Naive thymus-derived CD4-positive, alpha-beta T cell (primary cell): ENCODE measurements at places on chromosomes 3 and 15.

DNA sequence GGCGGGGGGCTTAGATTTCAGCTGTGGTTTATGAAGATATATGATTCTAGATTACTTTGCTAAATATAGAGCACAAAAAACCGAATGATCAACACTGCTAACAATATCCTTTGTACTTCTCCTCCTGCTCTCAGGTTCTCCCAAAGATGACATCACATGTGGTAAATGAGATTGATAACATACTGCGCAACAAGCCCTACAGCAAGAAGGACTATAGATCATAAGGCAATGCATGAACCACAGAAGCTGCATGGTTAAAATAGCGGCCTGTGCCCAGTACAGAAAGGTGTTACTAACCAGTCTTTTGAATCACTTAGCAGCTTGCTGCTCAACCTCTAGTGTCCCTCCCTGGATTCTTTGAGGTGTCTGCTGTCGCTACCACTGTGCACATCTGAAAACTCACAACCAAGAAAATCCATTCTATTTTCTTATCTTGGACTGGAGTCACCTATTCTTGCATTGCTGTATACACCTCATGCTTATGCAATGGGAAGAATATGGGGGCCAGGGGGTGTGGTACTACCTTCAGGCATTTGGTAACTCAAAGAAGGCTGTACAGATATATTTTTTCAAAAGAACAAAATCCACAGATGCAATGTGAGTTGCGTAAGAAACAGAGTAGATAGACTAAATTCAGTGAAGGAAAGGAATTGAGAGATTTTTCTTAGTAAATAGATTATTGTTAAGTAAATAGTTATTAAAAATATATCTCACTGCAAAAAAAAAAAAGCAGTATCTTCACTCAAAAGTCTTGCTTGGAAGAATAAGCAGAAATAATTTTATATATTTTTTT is 18.2 kb downstream of the SSR3 start:
- no peak for DNase-seq
- H3K4me3 ChIP-seq, result no peak overlapping the region
- no peaks in the 10 kb centered on the region for H3K4me1 ChIP-seq
- no peak overlapping the region for H3K27ac ChIP-seq
- H3K27me3 ChIP-seq, result no peaks in the 10 kb centered on the region

DNA sequence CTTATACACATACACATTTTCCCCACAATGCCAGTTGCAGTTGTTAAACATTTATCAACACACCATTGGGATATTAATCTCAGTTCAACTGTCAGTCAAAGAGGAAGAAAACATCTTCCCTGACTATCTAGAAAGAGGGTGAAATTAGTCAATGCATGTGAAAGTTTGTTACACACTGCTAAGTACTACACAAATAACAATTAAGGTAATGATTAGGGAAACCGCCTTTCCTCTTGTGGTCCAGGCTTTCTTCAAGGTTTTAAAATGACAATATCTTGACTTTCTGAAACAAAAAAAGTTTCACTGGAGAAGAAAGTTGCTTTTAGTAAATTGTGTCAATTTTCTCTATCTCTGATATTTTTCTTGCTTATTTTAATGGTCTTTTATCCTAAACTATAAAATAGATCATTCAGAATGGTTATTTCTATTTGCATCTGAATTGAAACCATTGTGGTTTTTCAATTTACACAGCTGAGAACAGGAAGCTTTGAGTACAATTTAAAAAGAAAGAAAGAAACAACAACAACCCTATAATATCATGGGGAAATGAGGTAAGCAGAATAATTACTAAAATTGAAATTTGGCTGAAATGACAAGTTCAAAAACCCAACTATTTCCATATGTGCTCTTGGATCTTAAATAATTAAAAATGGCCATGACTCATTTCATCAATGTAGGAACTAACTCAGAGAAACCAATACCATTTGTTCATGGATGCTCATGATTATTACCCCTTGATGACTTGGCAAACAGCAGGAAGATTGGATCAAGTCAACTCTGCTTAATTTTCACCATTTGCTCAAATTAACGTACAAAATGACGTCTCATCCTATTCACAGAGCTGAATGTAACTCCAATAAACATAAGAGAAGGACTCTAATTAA is 31.7 kb downstream of the GPR149 start:
- no peaks in the 10 kb centered on the region for H3K4me1 ChIP-seq
- no peak overlapping the region for H3K4me3 ChIP-seq
- H3K27ac ChIP-seq, result no peak overlapping the region

- peaks cover 10% of the 10 kb centered on the region for H3K4me1 ChIP-seq
- H3K27ac ChIP-seq, result no peak overlapping the region
- H3K36me3 ChIP-seq, result no peaks in the 10 kb centered on the region
- no peak for DNase-seq
- no peak overlapping the region for H3K4me3 ChIP-seq
- H3K27me3 ChIP-seq, result no peaks in the 10 kb centered on the region
Observed at GRCh38 chr3:127630811-127631714, 2.1 kb downstream of the PODXL2 start.

- no peak within 1 kb of the TSS for H3K27ac ChIP-seq
- no peaks in the 10 kb centered on the region for H3K36me3 ChIP-seq
- no peaks in the 10 kb centered on the region for H3K4me1 ChIP-seq
- no peaks in the 10 kb centered on the region for H3K27me3 ChIP-seq
Observed at GRCh38 chr15:78944669-78945407, at the start of gene CTSH. Gene CTSH (minus strand): TSS chr15:78945046. CDS start chr15:78944981, 65 bp downstream.

DNA sequence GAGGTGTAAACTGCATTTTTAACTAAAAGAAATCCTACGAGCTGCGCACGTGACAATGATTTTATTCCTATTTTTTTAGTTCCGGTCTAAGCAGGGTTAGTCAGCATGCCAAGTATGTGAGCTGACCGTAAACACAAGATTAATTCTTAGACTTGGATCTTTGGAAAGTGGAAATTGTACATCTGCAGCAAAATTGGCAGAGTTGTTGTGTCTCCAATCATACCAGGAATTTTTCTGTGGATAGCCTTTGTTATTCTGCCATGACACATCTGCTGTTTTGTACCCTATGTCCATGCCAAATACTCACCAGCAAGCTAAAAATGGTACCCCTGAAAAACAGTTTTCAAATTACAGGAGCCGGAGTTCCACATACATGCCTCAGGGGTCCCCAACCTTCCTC is 562.5 kb downstream of the UNC13C start:
- no peak overlapping the region for H3K27ac ChIP-seq
- DNase-seq, result no peak

- no peak for DNase-seq
- H3K4me1 ChIP-seq, result no peaks in the 10 kb centered on the region
- no peak overlapping the region for H3K4me3 ChIP-seq
- H3K36me3 ChIP-seq, result no peaks in the 10 kb centered on the region
Observed at GRCh38 chr3:113094337-113095221, 103.8 kb downstream of the GTPBP8 start.

DNA sequence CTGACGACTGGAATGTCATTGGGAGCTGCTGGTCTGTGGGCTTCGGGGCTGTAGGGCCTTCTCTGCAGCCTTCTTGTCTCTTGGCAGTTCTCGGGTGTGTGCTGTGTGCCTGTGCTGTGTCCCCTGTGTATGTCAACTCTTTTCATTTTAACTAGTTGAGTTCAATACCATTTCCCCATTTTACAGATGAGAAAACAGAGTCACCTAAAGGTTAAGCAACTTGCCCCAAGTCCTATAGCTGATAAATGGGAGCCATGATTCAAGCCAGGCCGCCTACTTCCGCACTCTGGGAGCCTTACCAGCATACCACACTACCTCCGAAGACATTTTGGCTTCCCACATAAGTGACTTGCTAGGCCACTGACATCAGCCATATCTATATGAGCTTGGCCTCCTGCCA is 85.7 kb downstream of the FAM81A start:
- H3K27me3 ChIP-seq, result no peaks in the 10 kb centered on the region
- H3K4me3 ChIP-seq, result no peak overlapping the region
- H3K4me1 ChIP-seq, result peaks cover 26% of the 10 kb centered on the region

DNA sequence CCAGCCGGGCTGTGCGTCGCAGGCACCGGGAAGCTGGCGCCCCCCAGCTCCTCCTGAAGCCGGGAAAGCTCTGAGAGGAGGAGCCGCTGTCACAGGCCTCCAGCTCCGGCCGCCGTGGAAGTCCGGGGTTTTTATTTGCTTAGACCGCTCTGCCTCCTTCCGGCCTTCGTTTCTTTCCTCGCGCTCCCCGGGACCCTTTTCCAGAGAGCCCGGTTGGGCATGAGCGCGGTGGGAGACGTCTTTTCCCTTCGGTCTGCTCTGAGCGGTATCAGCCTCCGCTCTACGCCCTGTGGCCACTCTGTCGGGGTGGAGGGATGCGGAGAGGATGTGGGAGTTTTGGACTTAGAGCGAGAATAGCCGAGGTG is 559 bp downstream of the SENP5 start:
- H3K4me1 ChIP-seq, result peaks cover 13% of the 10 kb centered on the region
- peak; percentile 17 for DNase-seq
- no peaks in the 10 kb centered on the region for H3K27me3 ChIP-seq

DNA sequence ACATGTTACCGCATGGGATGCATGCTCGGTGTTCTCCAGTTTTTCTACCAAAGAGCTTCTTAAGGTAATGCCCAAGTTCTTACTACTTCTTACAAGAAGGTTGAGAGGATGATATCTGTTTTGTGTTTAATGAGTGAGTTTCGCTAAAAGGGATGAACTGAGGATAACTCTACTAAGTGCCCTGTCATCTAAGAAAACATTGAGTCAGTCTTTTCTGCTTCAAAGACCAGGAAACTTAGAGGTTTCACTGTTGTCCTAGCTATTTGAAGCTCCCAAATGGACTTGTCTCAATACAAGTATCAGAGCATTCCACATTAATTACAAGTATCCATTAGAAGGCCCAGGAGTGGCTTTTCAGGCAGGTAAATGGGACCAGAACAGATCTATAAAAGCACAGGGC is 296.2 kb downstream of the KBTBD8 start:
- H3K36me3 ChIP-seq, result no peaks in the 10 kb centered on the region
- H3K4me3 ChIP-seq, result no peak overlapping the region
- no peaks in the 10 kb centered on the region for H3K27me3 ChIP-seq
- no peak overlapping the region for H3K27ac ChIP-seq
- DNase-seq, result no peak

DNA sequence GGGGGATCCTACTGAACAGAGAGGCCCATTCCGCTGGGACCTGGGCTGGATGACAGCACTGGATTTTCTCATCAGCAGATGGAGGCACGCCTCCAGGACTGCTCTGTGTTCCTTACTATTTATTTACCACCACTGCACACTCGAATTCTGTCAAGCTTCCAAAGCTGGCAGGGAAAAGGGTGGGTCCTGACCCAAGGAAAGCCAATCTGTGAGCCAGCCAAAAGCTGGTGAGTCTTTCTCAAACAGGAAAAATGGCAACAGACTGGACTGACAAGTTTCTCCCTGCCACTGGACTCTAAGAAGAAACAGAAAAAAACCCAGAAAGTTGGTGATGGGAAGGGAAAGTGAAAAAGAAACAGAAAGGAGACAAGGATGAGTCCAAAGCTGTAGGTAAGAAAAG is 37.8 kb downstream of the CD47 start:
- peaks cover 8% of the 10 kb centered on the region for H3K4me1 ChIP-seq
- H3K27me3 ChIP-seq, result no peaks in the 10 kb centered on the region
- DNase-seq, result no peak
- H3K27ac ChIP-seq, result no peak overlapping the region

DNA sequence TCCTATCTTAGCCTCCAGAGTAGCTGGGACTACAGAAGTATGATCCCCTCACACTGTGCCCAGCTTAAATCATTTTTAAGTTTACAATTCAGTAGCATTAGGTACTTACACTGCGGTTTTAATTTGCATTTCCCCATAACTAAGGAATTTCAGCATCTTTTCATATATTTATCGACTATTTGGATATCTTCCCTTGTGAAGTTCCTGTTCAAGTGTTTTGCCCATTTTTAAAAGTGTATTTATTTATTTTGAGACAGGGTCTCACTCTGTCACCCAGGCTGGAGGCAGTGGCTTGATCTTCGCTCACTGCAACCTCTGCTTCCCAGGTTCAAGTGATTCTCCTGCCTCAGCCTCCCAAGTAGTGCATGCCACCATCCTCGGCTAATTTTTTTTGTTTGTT is 12.5 kb upstream of the MAP2K1 start:
- H3K36me3 ChIP-seq, result no peaks in the 10 kb centered on the region
- no peak overlapping the region for H3K4me3 ChIP-seq
- H3K27me3 ChIP-seq, result no peaks in the 10 kb centered on the region

- no peaks in the 10 kb centered on the region for H3K27me3 ChIP-seq
- no peaks in the 10 kb centered on the region for H3K36me3 ChIP-seq
- no peak overlapping the region for H3K27ac ChIP-seq
- H3K4me1 ChIP-seq, result no peaks in the 10 kb centered on the region
Observed at GRCh38 chr15:83559310-83559966, 94.5 kb upstream of the ADAMTSL3 start.

GRCh38 chr3:64509206-64509605 is 178.6 kb downstream of the ADAMTS9 start:
- no peak overlapping the region for H3K27ac ChIP-seq
- no peak overlapping the region for H3K4me3 ChIP-seq
- H3K4me1 ChIP-seq, result no peaks in the 10 kb centered on the region
- H3K27me3 ChIP-seq, result no peaks in the 10 kb centered on the region

- H3K4me3 ChIP-seq, result no peak overlapping the region
- no peak overlapping the region for H3K27ac ChIP-seq
- H3K36me3 ChIP-seq, result no peaks in the 10 kb centered on the region
Observed at GRCh38 chr3:12890610-12891390, 49.4 kb upstream of the RPL32 start.

GRCh38 chr15:74682954-74683353 is 12.9 kb downstream of the EDC3 start:
- DNase-seq, result no peak
- no peaks in the 10 kb centered on the region for H3K36me3 ChIP-seq
- no peaks in the 10 kb centered on the region for H3K27me3 ChIP-seq
- H3K27ac ChIP-seq, result no peak overlapping the region

- no peaks in the 10 kb centered on the region for H3K36me3 ChIP-seq
- DNase-seq, result no peak
- H3K4me3 ChIP-seq, result no peak overlapping the region
- no peaks in the 10 kb centered on the region for H3K27me3 ChIP-seq
- H3K4me1 ChIP-seq, result no peaks in the 10 kb centered on the region
Observed at GRCh38 chr3:106276151-106276550, 407.3 kb upstream of the CBLB start.

DNA sequence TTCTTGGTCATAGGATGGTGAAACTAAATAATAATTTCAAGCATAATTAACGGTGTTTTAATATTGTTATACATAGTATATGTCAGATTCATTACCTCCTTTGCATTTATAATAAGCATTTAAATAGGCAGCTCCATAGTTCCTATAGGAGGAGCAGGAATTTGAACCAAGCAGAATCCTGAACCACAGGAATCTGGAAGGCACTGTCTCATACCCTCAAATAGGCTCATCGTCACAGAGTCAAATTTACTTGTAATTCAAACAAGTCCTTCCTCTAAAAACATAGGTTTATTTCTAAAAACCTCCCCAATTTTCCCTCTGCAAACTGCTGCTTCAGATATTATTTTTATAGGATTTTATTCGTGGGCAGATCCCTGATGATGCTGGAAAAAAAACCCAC is 376.3 kb upstream of the ARHGEF26 start:
- H3K4me3 ChIP-seq, result no peak overlapping the region
- no peaks in the 10 kb centered on the region for H3K4me1 ChIP-seq
- no peak overlapping the region for H3K27ac ChIP-seq
- H3K27me3 ChIP-seq, result no peaks in the 10 kb centered on the region

GRCh38 chr3:167887096-167887495 is 151.6 kb downstream of the SERPINI1 start:
- DNase-seq, result no peak
- no peak overlapping the region for H3K4me3 ChIP-seq
- H3K27ac ChIP-seq, result no peak overlapping the region
- no peaks in the 10 kb centered on the region for H3K4me1 ChIP-seq
- no peaks in the 10 kb centered on the region for H3K27me3 ChIP-seq
